ENCODE measurements at places on chromosomes 1 and 21. TPM values are rescaled to one million over a fixed set of nuclear protein-coding genes. Genes with fewer than 3 reads are reported as not detected.

Gene KIF1B
- total RNA-seq: 278 TPM

Gene RXFP4
- total RNA-seq: not detected

Gene VTCN1
- total RNA-seq: not detected

Gene OR2L8
- total RNA-seq: not detected

Gene BATF3
- total RNA-seq: 0.38 TPM

Gene SLC44A5
- 0.58 TPM for total RNA-seq

Gene BMP8A
- total RNA-seq: 1.3 TPM

Gene LRRC7
- 0.62 TPM for total RNA-seq

Data from gastrocnemius medialis (tissue), 4 donors.